Prostate gland (tissue), 2 donors: ENCODE measurements at places on chromosomes 5 and 9.
A peak's percentile ranks its signal among the peaks of the same experiment; 100 is the strongest.

- no peak for DNase-seq
These were observed 147.3 kb downstream of the SGCD start for GRCh38 chr5:156474251-156474650.

DNA sequence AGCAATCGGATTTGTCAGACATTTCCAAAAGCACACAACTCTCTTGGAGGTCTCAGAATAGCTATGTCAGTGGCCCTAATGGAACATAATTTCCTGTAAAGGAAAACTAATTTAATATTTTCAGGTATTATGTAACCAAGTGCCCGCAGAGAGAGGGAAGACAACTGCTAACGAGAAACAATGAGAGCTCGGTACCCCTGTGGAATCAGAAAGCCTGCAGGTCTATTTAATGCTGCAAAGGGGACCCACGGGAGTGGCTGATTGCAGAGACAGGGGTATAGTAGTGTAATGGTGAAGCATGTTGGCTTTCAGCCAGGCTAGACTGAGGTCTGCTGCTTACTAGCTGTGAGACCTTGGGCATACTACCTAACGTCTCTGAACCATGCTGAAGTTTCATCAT, 508.1 kb upstream of the BRINP1 start:
- no peak for DNase-seq

GRCh38 chr5:368183-369084, 46.9 kb downstream of the AHRR start:
- peak; percentile 2 for DNase-seq

DNA sequence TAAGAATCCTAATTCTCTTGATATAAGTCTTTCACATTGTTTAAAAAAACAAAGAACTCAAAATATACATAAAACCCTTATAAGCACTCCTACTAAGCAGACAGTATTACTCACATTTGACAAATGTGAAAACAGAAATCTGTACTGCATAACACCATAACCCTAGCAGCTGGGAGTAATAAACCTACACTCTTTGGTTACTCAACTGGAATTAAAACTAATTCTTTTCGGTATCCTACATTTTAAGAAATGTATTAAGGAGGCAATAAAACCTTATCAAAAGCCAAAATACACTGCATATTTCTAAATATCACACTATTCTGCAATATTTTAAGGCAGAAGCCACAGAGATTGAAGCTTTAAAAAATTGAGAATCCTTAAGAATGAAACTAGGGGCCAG, 6.8 kb downstream of the AUH start:
- DNase-seq, result no peak

DNA sequence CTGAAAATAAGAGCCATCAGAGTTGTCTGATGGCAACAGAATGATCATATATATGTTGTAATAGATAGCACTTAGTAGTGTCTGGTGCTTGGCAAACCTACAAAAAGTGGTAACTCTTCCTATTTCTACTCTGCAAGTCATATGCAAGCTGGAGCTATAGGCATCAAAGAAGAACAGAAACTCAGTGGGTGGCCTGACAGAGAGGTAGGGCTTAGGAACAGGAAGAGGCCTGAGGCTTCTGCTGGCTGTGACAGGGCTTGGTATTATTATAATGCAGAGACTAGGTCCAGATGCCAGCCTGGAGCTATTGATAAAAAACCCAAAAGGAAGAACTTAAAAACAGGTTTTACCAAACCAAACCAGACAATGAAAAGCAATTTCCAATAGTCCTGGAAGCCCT, 4.4 kb upstream of the DIAPH1 start:
- no peak for DNase-seq

DNA sequence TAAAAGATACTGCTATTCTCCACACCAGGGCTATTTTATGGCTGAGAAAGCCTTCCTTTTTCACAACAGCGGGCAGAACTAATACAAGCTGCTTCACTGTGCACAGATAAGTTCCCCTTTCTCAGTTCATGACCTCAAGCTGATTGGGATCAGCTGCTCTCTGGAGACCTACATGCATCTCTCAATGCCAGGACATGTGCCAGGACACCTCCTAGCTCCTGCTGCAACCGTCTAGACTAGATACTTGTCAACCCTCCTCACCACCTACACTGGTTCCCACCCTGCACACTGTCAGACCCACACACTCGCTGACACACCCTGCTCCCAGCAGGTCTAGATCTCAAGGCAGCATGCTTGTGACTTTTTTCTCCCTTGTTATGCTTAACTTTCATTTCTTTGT, 39.8 kb downstream of the STARD4 start:
- no peak for DNase-seq

GRCh38 chr5:135294793-135295192, 104.2 kb downstream of the MACROH2A1 start:
- DNase-seq, result no peak

- DNase-seq, result no peak
These were observed 42.3 kb upstream of the MATR3 start for GRCh38 chr5:139251281-139251687.

DNA sequence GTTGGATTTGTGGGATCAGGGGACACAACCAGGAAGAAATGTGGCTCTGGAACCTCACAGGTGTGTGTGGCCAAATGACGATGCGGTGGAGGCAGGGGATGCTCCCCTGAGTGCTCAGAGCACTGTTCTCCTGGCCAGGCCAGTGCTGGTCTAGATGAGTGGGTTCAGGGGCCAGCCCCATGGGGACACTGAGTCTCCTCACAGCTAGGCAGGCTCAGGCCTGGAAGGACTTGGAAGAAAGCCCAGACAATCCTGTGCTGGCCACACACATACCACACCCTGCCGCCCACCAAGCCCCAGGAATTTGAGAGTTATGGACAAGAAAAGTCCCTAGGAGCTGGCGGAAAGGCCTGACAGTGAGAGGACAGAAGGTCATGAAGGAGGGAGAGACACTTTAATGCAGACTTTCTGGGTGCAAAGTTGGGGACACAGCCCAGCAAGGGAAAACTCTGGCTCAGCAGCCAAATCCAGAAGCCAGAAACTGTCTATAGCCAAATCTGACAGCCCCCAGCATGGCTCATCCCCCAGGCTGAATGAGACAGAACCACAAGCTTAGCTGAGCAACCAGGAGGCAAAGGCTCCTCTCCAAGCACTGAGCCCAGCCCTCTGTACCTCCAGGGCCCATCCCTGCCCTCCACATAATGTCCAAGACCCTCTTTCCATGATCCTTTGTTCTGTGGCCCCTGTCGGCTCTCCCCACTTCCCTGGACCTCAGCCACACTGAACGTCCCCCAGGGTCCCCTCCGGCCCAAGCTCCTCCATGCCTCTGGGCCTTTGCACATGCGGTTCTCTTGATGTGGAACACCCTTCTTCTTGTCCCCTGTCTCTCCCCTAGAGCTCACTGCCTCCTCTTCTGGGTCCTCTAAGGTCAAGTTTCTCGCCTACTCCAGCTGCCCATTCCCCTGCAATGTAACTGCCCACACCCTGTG, 22.4 kb downstream of the LHX6 start:
- no peak for DNase-seq

GRCh38 chr5:155368490-155368889, 354.9 kb downstream of the KIF4B start:
- no peak for DNase-seq

GRCh38 chr9:81394881-81395675, 294.3 kb downstream of the TLE1 start:
- no peak for DNase-seq

DNA sequence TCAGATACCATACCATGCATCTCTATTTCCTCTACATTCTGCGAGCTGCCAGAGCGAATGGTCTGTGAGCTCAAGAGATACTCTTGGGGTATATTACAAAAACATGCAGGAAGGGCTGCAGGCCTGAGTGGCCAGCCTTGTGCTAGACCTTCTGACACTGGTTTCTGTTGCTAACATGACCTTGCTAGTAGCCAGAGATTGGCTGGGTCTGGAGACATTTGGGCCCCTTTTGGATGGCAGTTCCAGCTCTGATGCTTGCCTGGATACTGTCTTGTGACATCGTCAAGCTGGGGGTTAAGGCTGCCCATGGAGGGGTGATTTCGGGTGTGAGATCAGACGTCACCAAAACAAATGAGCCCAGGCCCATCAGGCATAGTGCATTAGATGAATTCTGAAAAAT, 56.1 kb upstream of the FSTL4 start:
- no peak for DNase-seq

DNA sequence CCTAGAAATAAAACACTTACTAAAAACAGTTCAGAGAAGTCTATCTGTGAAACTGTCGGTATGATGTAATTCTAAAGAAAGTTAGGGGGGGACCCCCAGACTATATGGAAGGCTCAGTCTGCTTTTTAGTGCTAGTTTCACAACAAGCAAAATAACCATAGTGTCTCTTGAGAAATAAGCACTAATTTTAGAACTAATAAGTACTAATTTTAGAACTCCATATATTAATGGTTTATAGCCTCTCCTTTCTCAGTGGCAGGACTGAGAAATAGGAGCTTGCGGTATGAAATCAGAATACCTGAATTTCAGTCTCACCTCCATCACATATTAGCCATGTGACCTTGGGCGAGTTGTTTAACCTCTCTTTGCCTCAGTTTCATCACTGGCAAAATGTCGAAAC, 1.4 kb upstream of the PHF24 start:
- no peak for DNase-seq

- no peak for DNase-seq
These were observed 10.0 kb downstream of the PCDHGA12 start for GRCh38 chr5:141440341-141440740.

- DNase-seq, result no peak
These were observed 6.0 kb downstream of the OR13D1 start for GRCh38 chr9:104700306-104700705.

DNA sequence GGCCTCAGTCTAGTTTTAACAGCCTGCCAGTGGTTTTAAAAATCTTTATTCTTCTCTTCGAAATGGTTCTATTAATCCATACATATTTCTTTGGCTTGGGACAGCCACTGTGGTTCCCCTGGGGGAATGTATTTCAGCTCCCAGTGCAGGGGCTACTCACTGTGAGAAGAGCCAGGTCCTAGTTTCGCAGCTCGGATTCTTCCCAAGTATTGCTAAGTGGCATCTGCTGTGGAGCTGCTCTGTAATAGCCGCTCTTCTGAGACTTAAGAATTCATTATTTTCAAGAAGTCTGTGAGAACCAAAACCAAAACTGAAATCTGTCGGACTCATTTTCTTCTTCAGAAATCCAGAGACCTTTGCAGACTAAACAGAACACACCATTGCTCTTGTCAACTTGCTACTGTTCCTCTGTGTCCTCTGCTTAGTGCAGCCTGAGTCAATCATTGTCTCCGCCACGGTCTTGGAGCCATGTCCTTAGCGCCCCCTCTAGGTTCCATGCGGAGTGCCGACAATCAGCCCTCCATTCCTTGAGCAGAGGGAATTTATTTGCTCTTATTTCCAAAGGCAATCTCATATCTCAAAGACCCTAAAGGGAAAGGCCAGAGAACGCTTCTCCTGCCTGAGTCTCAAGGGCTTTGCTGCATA, 478.2 kb downstream of the SPATA31D1 start:
- DNase-seq, result no peak

GRCh38 chr5:93461756-93462155, 119.3 kb downstream of the NR2F1-AS1 start:
- DNase-seq, result no peak

- no peak for DNase-seq
These were observed 3.8 kb downstream of the GAS1 start for GRCh38 chr9:86943201-86944113.

GRCh38 chr5:98391921-98392625, 381.4 kb upstream of the RGMB start:
- no peak for DNase-seq

GRCh38 chr5:58827463-58827862, 244.6 kb downstream of the RAB3C start:
- no peak for DNase-seq

GRCh38 chr9:38126730-38127129, 57.7 kb upstream of the SHB start:
- no peak for DNase-seq

- peak; percentile 78 for DNase-seq
These were observed 156.4 kb upstream of the RASEF start for GRCh38 chr9:83219154-83219923.

GRCh38 chr9:122846371-122846940, 18.1 kb upstream of the PDCL start:
- no peak for DNase-seq

DNA sequence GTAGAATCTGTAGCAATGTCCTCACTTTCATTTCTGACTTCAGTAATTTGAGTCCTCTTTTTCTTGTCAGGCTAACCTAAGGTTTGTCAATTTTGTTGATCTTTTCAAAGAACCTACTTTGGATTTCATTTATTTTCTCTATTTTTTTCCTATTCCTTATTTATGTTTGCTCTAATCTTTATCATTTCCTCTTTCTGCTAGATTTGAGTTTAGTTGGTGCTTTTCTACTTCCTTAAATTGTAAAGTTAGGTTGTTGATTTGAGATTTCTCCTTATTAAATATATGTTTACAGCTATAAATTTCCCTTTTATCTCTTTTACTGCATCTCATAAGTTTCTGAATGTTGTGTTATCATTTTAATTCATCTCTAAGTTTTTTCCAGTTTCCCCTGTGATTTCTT, 75.1 kb upstream of the FAM120A start:
- no peak for DNase-seq

DNA sequence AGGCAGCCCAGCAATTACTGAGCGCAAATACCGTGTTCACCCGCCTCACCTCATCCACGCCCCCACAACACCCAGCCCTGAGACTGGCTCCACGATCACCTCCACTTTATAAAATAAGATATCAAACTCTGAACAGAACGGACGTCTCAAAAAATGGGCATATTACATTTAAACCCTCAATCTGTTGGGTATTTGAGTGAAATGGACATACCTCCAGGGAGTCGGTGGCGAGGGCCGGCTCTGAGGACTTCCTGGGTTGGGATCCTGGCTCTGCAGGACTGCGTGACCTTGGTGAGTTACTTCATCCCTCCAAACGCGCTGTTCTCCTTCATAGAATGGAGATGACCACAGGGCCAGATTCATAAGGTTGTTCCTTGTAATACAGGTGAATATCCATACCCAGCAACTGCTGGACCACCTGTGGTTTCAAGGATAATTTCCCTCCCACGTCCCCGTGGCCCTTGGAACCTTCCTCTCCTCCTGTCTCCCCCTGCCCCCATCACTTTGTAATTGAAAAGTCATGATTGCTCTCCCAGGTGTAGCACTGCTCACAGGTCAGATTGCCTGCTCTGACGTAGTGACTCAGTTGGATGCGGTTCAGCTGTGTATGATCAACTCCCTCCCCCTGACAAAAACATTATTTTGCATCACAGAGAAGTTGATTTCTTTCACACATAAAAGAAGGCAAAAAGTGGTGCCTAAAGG, 135.6 kb downstream of the KCNIP1 start:
- no peak for DNase-seq

GRCh38 chr5:154461531-154461930, 15.7 kb downstream of the SAP30L start:
- no peak for DNase-seq

DNA sequence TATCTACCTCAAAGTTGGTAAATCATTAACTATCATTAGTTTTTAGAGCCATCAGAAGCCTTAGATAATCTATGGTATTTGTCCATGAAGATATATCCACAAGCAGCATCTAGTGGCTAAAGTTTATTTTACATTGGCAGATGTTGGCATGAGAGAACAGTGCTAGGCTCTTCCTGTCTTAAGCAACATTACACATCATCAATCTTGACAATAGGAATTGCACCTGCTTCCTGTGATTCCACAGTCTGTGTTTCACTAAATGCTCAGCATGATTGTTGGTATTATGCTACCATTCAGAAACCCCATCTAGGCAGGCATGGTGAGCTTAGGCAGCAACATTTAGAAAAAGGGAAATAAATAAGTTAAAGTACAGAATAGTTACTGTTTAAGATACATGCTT, 246.6 kb downstream of the SLCO4C1 start:
- no peak for DNase-seq
